ENCODE measurements at places on chromosomes 2 and 18.
A peak's percentile ranks its signal among the peaks of the same experiment; 100 is the strongest.

DNA sequence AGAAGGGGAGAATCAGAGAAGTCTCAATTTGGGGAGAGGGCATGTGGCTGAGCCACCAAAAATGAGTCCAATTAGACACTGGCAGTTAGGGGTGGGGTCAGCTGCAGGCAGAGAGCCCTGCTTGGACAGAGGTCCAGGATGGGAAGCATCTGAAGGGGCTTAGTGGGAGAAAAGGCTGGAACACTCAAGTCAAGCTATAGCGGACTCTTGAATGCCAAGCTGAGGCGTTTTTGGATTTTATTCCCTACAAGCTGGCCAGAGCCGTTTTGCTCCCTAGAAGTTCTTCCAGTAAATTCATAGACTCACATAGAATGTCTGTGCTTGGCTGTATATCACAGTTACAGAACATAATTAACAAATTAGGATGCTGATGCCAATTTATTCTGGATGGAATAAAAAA, 172.8 kb downstream of the ACOXL start:
- DNase-seq = no peak

DNA sequence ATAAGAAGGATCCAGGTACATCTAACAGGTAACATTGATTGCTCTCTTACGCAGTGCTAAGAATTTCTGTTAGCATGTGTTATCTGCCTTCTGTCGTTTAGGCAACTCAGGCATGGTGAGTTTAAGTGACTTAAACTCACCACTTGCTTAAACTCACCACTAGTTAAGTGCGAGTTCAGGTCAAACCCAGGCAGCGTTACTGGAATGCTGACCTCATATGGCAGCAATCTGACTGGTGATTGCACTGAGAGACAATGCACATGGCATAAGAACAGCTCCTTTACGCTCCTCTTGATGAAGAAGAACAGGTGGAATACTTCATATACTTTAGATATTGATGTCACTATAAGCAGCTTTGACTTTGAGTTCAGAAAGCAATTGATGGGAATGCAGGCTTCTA, 954.1 kb downstream of the SOCS6 start:
- no peak for DNase-seq

DNA sequence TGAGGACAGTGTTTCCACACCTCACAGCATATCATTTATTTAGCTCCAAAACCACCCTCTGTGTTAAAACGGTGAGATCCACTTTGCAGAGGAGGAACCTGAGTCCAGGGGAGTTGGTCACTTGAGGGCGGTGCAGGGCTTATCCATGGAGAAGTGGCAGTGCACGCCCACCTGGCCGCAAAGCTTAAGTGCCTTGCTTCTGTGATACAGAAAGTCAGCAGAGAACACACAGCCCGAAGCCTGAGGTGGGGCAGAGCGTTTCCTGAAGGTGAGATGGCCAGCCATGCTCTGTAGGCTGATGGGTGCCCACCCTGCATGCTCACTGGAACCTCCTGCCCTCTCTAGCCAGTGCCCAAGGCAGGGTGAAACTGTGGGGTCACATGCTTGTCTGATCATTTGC, 87.3 kb downstream of the SH3RF3 start:
- DNase-seq = no peak

- no peak for DNase-seq
Measured at GRCh38 chr2:68847751-68848150, 23.4 kb downstream of the BMP10 start.

GRCh38 chr2:216029416-216030129, 16.2 kb upstream of the MREG start:
- no peak for DNase-seq

DNA sequence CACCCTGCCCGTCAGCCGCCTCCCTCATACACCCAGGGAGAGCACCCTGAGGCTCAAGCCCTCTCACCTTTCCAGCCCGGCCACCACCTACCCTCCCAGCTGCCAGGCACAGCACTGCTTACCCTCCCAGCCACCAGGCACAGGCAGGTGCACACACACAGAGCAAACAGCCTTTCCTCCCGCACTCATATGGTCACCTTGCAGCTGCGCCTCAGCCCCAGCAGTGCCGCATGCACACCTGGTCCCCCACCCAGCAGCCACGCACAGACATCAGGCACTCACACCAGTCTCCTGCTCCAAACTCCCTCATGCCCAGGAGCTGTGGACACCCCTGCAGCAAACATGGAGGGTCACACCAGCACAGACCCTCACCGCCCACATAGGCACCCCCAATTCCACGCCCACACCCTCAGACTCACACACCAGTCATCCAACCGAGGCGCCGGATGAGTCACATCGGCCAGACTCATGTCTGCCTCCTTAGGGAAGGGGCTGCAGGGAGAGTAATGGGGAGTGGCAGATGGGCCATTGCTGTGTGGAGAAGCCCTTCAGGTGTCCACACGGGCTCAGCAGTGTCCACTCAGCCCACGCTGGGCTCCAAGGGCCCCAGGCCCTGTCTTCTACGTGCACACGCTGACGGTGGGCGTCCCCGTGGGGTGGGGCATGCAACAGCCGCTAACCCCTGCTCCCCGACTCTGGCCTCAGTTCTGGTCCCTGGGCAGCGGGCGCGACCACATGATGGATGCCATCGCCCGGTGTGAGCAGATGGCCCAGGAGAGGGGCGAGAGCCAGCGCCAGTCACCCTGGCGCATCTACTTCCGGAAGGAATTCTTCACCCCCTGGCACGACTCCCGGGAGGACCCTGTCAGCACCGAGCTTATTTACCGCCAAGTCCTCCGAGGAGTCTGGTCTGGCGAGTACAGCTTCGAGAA, 22.3 kb upstream of the GPR17 start:
- no peak for DNase-seq

- no peak for DNase-seq
Measured at GRCh38 chr2:45897842-45898241, 246.4 kb downstream of the PRKCE start.

DNA sequence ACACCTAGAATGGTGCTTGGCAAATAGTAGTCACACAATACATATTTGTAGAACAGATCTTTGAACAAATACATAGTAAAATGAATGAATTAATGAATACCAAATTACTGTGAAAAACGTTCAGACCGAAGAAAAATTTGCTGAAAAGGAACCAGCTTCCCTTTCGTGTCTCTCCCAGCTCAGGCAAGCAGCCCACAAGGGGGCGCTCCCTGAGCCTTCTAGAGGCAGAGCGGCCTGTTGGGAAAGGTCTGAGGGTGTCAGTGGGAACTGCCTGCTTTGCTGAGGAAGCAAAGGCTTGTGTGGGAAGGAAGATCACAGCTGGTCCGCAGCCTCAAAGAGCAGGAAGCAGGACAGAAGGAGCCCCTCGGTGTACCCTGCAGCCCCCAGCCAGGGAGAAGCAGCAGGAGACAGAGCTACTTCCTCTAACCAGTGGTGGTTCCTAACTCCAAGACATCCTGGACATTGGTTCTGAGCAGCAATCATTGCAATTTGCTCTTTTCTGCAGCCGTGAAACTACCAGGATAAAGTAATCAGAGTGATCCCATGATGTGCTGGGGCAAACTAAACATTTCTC, 231.1 kb downstream of the ANKRD30B start:
- peak; percentile 7 for DNase-seq
